ENCODE measurements at places on chromosomes 4 and X.

- H3K4me3 ChIP-seq, result no peak overlapping the region
- H3K36me3 ChIP-seq, result no peaks in the 10 kb centered on the region
- no peaks in the 10 kb centered on the region for H3K27me3 ChIP-seq
- no peaks in the 10 kb centered on the region for H3K4me1 ChIP-seq
These were observed 37.2 kb upstream of the CPEB2 start for GRCh38 chr4:14965071-14965470.

- no peak overlapping the region for H3K27ac ChIP-seq
- no peak for DNase-seq
- H3K4me3 ChIP-seq, result no peak overlapping the region
These were observed 132.5 kb downstream of the ARHGAP6 start for GRCh38 chrX:11533199-11533651.

DNA sequence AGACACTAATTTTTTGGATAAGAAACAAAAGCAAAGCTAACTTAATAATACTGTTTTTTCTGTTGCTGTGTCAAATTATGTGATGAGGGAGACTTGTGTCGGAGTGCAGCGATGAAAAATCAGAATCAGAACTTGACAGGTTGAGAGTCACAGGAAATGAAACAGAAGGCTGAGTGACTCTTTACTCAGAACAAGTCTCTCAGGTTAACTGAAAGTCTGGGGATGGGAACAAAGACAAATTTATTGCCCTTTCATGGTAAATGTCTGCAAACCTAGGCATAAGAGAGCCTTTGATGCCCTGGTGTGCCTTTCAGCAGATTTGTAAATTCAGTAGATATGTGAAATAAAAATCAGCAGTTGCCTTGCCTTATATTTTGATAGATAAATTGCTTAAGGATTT is 96.0 kb downstream of the ADGRL3 start:
- no peak overlapping the region for H3K4me3 ChIP-seq
- H3K27me3 ChIP-seq, result no peaks in the 10 kb centered on the region
- H3K4me1 ChIP-seq, result peaks cover 8% of the 10 kb centered on the region
- no peak overlapping the region for H3K27ac ChIP-seq

DNA sequence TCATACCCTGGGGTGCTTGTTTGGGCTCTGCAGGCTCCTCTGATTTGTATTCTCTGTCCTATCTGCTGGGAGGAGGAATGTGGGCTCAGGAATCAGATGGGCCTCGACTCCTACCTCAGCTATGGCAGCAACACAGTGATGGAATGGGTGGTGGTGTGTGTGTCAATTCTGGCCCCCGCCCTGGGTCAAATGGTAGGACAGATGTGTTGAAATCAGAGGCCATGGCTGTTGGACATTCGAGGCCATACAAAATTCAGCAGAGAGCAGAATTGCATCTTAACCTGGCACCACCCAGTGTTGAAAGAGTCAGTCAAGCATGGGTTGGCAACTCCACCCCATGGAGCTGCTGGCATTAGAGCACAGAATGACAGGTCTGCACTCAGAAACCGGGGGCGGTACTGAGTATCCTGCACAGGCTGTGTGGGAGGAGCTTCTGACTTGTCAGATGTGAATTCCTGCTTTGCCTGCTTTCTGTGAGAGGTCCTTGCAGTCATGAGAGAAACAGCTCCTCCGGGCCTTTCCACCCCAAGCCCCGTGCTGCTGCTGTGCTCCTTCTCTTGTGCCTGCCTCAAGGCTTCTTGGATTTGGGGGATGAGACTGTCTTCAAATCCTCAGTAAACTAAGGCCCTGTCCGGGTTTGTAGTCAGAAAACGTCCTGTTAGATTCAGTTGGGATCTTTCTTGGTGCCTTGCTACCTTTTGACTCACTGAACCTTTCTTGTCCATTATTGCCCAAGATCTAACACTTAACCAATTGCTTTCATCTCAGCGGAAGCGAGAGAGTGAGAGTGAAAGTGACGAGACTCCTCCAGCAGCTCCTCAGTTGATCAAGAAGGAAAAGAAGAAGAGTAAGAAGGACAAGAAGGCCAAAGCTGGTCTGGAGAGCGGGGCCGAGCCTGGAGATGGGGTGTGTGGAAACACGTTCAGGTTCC is 13.0 kb downstream of the DKC1 start:
- no peak overlapping the region for H3K4me3 ChIP-seq
- no peak for DNase-seq
- H3K4me1 ChIP-seq, result no peaks in the 10 kb centered on the region
- peaks cover 80% of the 10 kb centered on the region for H3K36me3 ChIP-seq

- H3K27ac ChIP-seq, result no peak overlapping the region
- H3K4me3 ChIP-seq, result no peak overlapping the region
- H3K27me3 ChIP-seq, result no peaks in the 10 kb centered on the region
- peaks cover 10% of the 10 kb centered on the region for H3K4me1 ChIP-seq
- H3K36me3 ChIP-seq, result peaks cover 8% of the 10 kb centered on the region
- no peak for DNase-seq
These were observed 181.9 kb downstream of the SOWAHB start for GRCh38 chr4:76716020-76716419.

GRCh38 chr4:152415980-152416379 is 119.9 kb downstream of the FBXW7 start:
- no peak overlapping the region for H3K4me3 ChIP-seq
- H3K27ac ChIP-seq, result no peak overlapping the region
- DNase-seq, result no peak
- H3K27me3 ChIP-seq, result no peaks in the 10 kb centered on the region
- H3K36me3 ChIP-seq, result no peaks in the 10 kb centered on the region

- no peaks in the 10 kb centered on the region for H3K4me1 ChIP-seq
- peaks cover 4% of the 10 kb centered on the region for H3K36me3 ChIP-seq
- no peak for DNase-seq
- H3K27ac ChIP-seq, result no peak overlapping the region
- no peak overlapping the region for H3K4me3 ChIP-seq
These were observed 377.2 kb upstream of the FTHL17 start for GRCh38 chrX:31449081-31449480.
